ENCODE measurements at places on chromosomes 6 and 20.

GRCh38 chr6:166957087-166957804 lies 896 bp upstream of the RNASET2 start:
- DNase-seq: no peak

DNA sequence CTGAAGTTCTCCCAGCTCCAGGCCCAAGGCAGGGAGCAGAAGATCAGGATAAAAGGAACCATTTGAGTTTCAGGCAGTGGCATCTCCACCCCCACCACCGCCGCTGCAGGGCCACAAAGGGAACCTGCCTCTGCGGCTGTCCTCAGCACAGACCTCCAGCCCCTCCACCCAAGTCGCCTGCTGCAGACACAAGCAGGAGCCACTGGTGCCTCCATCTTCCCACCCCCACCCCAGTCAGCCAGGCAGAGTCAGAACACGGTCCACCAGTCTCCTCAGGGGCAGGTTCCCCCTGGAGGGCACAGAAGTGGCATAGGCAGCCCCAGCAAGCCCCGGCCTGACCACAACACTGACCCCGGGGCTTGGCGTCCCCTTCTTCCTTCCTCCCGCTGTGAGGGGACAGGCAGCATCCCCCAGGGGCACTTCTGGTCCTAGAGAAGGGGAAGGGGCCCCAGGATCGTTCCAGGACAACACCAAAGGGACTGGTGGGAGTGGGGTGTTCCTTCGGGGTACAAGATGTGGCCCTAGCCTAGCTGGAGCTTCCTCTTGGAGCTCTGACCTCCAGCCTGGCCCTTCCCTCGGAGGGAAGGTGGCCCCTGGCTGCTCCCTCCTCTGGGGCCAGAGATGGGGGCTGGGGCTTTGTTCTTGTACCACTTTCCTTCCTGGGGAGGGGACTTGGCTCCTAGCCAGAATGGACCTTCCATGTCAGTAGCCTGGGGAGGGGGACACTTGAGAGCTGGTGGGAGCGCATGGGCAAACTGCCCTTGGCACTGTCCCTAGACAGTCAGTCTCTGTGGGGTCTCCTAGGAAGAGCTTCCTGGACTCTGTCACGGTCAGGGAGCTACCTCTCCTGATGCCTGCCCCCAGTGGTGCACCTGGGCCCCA lies 36.0 kb downstream of the YTHDF1 start:
- no peak for DNase-seq

GRCh38 chr20:47610945-47611250 lies 109.2 kb downstream of the NCOA3 start:
- no peak for DNase-seq

DNA sequence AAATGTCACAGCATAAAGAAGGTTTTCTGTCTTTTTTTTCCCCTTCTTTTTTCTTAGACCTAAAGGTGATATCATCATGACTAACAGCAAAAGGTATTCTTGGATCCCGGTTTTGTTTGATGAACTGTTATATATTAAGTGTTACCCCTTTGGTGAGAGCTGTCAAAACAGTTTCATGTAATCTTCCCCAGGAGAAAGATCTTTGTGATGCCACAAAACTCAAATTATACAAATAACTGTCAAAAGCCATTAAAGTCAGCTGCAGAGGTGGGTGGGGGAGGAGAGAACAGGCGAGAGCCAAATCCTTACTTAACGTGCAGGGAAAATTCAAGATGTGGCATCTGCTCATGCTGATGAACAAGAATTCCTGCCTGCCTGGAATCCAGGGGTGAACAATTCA lies 258.2 kb downstream of the BMP7 start:
- no peak for DNase-seq

GRCh38 chr6:129786548-129786947 lies 74.6 kb downstream of the TMEM244 start:
- no peak for DNase-seq

DNA sequence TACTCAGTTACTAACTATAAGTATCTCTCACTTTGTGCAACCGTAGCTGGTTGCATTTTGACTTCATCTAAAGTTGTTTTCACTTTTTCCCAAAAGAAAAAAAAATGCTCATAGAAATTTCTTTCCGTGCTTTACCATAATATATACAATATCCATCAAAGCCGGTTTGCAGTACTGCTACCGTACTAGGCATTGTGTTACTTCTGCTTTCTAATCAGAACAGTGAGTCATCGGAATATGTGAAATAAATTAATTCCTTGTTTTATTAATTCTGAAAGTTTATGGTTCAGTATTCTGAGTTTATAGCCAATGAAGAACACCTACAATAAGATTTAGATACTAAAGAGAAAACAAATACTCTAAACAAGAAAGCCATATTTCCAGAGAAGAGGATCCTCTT lies 72.5 kb downstream of the TNFRSF21 start:
- no peak for DNase-seq

- no peak for DNase-seq
Measured at GRCh38 chr6:102407886-102408741, 1014.6 kb downstream of the GRIK2 start.

GRCh38 chr6:79719248-79719960 lies 88.3 kb downstream of the SH3BGRL2 start:
- no peak for DNase-seq

DNA sequence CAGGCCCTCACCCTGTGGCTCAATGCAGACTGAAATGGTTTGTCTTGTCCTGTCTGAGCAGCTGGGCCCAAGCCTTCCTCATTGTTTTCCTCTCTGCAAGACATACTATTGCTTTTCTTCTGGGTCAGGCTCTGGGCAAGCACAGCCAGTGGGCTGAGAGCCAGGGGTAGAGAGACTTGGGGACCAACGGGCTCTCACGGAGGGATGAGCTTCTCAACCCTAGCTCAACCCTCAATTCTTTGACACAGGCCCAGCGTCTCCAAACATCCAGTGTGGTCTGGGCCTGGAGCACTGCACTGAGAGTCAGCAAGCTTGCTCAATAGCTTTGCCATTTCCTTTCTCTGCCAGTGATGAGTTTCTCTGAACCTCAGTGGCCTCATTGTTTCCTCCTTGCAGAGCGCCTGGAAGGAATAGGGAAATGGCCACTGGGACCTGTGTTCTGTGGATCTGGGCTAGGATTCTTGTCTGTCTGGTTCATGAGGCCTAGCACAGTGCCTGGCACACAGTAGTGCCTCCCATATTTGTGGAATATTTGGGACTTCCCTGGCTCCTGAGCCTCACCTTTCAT lies 9.3 kb downstream of the ANGPT4 start:
- DNase-seq: no peak

- DNase-seq: no peak
Measured at GRCh38 chr6:169038691-169039090, 215.0 kb downstream of the THBS2 start.

DNA sequence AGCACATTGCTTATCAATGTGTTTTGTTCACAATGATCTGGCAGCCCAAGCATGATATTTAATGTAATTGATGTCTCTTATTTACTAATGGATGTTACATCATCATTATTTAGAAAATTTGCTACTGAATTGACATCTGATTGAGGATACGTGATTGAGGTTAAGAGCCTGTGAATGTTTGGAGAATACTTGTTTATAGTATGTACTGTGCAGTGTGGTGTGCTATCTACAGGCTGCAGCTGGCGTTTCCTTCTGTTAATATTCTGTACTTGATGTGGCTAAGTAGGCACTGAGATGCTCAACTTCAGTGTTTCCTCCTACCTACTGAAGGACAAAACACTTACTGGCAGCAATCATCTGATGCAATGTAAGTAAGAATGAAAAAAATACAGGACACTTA lies 709.6 kb upstream of the FLRT3 start:
- DNase-seq: no peak

DNA sequence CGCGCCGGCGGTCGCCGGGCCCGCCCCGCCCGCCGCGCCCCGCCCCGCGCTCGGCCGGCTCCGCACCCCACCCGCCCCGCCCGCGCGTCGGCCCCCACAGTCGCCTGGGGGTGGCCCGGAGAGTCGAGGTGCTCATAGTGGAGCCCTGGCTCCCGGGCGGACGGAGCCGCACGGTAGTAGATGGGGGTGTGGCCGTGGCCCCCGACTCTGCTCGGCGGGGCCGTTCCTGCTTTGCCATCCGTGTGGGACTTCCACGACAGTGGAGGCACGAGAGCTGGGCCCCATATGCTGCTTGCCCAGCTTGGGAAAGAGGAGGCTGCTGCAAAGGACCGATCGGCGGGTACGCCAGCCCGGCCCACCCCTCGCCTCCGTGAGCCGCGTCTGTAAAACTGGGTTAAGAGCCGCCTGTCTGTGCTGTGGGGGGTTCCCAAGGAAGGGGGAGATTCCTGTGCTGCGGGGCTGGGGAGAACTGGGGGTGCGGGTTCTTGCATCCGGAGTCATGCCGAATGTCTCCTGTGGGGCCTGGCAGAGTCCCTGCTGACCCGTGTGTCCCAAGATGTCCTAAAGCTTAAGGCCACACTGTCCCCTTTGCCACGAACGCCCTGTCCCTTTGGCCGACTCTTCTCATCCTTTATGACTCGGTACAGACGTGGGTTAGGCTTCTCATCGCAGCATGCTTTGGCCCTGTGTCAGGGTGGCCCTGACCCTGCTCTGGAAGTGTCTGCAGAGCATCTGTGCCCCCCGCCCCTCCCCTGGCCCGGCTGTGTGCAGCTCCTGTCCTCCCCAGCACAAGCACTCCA lies at the start of gene OPRL1:
Gene OPRL1, plus strand, starts transcription at position 70 of the 800 bp plus-strand sequence. CDS start 12,639 bp downstream, outside the sequence.
- DNase-seq: no peak

DNA sequence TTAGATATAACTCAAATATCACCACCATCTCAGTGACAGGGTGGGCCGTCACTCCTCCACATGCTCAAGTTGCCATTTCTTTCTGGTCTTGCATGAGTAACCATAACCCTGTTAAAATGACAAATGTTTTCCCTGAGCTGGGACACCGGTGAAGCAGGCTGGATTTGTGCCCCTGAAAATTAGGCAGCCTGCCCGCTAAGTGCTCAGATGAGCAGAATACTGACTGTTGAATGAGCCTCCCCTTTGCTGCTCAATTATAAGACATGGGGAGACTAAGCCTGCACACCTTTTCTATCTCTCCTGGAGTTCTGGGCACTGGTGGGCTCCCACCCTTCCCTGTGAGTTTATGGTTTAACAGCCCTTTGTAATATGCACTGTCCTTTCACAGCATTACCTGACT lies 161.8 kb downstream of the SLC24A3 start:
- DNase-seq: no peak

GRCh38 chr6:89021629-89022028 lies 58.2 kb upstream of the RNGTT start:
- no peak for DNase-seq

DNA sequence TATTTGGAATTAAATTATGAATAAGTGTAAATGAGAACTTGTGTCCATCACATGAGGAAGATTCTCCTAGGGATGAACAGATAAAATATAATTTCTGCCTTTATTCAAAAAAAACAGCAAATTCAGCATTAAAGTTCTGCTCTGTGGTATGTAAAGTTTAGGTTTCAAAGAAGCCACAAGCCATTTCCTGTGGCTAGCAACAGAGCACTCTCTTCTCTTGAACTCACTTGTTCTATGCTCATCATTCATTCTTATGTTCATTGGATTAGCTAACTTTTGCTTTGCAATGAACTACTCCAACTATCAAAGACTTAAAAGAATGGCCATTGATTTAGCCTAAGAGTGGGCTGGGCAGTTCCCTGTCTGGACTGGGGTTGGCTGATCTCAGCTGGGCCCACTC lies 20.8 kb upstream of the SNRPB2 start:
- DNase-seq: no peak

DNA sequence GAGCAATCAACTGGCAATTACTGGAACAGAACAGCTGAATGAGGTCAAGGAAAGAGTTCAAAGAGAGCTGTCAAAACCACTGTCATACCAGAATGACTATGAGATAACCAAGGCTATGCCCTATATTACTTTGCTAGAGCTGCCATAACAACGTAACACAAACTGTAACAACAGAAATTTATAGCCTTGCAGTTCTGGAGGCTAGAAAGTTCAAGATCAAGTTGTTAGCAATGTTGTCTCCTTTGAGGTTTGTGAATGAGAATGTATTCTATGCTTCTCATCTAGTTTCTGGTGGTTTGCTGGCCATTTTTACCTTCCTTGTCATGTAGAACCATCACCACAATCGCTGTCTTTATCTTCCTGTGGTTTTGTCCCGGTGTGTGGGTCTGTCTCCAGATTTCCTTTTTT lies 1323.0 kb upstream of the GJE1 start:
- DNase-seq: no peak

DNA sequence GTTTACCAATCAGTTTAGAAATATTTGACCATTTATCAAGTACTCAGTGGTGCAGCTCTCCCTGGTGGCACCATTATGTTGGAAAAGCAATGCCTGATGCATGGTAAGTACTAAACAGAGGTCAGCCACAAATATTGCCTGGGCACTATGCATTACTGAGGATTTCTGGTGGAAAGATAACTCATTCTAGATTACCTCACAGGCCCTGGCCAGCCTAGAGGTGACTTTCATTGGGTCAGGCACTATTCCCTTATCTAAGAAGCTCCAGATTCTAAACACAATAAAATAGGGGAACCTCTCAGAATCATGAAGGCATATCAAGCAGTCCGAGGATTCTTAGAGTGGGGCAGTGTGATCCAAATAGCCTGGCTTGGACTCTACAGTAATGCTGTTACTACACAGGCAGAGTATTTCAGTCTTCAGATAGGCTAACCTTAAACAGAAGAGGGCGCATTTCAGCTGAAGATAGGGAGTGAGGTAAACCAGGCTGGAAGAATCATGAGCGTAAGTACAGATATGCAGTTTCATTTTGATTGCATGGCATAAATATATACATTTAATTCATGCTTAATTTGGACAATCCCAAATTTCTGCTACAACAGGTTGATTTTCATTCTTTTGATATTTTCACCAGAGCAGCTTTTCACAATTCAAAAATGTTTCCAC lies 12.1 kb downstream of the LGSN start:
- no peak for DNase-seq

DNA sequence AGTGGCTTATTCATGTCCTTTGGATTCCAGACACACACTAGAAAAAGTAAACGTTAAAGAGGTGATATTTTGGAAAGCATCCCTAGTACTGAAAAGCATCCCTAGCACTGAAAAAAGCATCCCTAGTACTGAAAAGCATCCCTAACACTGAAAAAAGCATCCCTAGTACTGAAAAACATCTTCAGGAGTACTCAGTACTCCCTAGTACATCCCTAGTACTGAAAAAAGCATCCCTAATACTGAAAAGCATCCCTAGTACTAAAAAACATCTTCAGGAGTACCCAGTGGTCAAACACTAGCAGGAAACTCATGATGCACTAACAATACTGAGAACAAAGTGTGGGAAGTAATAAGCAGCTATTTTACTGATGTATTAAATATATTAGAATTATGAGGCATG lies 45.6 kb upstream of the SAMHD1 start:
- DNase-seq: no peak

DNA sequence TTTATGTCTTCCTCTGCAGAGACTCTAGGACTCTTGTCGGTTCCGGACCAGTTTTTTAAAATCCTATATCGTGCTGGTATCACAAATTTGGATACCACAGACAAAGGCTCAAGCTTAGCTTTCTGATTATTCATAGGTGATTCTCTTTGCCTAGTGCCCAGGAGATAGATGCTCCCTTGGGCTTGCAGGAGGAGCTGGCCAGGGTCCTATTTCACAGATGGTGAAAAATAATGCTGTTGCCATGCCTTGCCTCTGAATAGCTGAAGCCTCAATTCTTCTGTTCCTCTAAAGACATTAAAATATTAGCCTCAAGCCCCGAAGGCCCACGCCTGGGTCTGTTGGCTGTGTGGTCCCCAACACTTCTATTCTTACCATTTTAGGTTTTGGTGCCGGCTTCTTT lies 123.9 kb upstream of the BACH2 start:
- DNase-seq: no peak

All from stimulated activated CD8-positive, alpha-beta memory T cell treated with anti-CD3 and anti-CD28 coated beads, Interleukin-15, amount 100 ng/mL, for 1 hour (primary cell).